SJSA1 (cell line): ENCODE measurements at places on chromosomes 12 and 14.
A peak's percentile ranks its signal among the peaks of the same experiment; 100 is the strongest.

- DNase-seq = no peak
Measured at GRCh38 chr12:86256163-86256562, at the start of gene MGAT4C. TSS of gene MGAT4C (minus strand) at chr12:86256391.

DNA sequence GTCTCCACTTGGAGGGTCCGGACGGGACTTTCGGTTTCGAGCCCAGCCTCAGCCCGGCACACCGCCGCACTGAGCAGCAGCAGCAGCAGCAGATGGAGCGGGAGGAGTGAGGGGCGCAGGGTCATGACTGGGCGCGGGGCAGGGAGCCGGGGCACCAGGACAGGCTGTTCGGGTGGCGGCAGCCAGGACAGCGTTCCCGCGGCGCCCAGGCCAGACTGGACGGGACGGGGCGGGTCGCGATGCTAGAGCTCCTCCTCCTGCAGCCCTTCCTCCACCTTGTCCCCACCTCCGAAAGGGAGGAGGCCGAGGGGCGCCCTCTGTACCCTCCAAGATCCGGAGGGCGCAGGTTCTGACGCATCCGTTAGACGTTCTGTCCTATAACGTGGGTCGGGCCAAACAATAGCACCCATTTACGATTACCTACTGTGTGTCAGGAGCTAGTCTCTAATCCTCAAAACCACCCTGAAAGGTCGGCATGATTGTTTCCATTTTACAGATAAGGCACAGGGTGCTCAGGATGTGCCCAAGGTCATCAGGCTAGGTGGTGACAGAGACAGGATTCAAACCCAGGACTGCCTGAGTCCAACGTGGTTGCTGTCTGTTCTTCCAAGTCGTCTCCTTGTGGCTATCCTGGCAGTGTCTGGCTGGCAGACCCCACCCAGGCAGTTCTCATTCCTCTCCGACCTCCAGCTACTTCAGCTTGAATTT is at the start of gene FKBP11:
Gene FKBP11 (minus strand): TSS at position 189 of the 708 bp plus-strand sequence. CDS start 64 bp downstream, at position 125.
- DNase-seq = peak; percentile 47

GRCh38 chr14:21107283-21107800 is 6.5 kb downstream of the TMEM253 start:
- no peak for DNase-seq

DNA sequence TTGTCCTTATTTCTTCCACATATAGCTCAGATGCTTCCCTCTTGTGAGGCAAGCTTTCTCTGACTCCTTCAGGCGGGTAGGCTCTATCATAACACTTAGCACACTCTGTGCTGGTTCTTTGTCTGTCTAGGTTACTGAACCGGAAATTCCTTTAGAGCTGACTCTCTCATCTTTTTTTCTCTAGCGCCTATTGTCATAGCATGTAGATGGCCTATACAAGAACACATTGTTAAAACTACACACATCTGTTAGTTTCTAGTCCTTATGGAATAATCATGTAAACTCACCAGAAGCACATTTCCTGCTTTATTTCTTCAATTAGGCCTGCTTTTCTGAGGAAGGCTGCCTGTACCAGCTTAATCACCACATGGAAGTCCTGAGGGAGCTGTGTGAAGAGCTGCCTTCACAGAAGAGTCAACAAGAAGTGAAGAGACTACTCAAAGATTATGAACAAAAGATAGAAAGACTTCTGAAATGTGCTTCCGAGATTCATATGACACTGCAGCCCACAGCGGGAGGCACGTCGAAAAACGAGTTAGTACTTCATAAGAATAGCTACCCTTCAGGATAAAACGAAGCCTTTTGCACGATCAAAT is 143.9 kb downstream of the SYNE2 start:
- peak; percentile 19 for DNase-seq

- DNase-seq = no peak
Measured at GRCh38 chr12:11884706-11885105, 186.0 kb upstream of the BCL2L14 start.

GRCh38 chr14:96079066-96079465 is 39.9 kb downstream of the C14orf132 start:
- DNase-seq = no peak

DNA sequence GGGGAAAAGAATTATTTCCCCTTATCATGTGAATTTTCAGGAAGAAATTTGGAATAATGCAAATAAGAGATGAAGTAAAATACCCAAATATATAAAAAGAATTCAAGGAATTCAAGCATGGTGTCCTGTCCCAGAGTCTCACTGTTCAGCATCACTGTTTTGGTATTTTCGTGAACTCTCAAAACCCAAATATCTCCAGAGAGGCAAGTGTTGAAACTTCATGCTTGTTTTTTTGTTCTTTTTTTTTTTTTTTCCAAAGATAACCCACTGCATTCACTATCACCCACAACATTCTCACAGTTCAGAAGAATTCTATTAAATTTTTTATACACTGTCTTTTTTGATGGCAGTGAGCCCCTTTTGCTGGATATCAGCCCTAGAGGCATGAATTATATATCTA is 354.9 kb downstream of the DIO2 start:
- no peak for DNase-seq

- no peak for DNase-seq
Measured at GRCh38 chr14:76984787-76985375, 43.6 kb downstream of the IRF2BPL start.

- no peak for DNase-seq
Measured at GRCh38 chr12:144650-145284, 69.2 kb downstream of the SLC6A12 start.

DNA sequence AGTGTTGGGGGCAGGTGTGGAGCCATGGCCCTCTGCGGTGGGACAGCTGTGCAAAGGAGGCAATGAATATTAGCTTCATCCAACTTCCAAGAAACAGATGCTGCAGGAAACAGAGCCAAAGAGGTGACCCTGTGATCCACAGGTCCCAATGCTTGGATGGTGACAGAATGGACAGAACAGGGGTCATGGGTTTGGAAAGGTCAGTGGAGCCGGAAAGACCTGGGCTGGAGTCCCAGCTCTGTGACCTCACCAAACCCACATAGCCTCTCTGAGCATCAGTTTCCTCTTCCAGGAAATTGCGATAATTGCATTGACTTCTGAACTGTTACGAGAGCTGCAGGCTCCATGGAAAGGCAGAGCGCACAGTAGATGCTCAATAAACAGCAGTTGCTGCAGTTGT is 110.2 kb upstream of the GSC start:
- no peak for DNase-seq

GRCh38 chr14:57898837-57899572 is 33.1 kb upstream of the SLC35F4 start:
- no peak for DNase-seq

GRCh38 chr12:124459852-124460645 is 107.4 kb downstream of the NCOR2 start:
- no peak for DNase-seq

DNA sequence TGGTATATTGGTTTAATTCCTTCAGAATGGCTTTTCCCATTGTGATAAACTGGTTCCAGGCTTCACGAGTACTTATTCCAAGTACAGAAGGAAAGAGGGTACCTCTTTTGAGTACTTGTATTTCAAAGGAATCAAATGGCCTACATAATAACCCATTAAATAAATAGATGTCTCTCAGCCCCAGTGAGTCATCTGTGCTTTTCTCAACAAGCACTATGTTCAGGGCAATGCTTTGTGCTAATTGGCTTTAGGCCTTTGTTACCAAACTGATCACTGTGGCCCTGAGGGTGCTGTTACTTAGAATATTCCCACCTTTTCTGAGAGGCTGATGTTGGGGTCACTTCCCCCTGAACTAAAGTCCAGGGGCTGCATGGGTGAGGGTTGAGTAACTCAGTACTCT is 107.1 kb downstream of the LRRK2 start:
- no peak for DNase-seq

DNA sequence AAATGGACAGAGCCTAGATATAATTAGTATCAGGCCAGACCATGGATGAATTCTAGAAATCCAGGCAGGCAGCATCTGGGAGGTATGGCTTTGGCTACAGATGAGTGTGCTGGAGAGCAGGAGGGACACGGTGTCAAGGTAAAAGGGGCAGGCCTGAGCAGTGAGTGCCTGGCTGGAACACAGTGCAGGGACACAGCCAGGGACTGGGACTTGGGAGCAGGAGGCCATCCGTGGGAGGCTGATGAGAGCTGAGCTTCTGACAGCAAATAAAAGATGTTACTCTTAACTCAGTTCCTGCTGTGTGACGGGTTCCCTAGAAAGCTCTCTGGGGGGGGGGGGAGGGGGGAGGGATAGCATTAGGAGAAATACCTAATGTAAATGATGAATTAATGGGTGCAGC is 13.6 kb upstream of the LGALS3 start:
- no peak for DNase-seq

GRCh38 chr14:70924521-70924920 is 17.3 kb downstream of the PCNX1 start:
- DNase-seq = no peak

DNA sequence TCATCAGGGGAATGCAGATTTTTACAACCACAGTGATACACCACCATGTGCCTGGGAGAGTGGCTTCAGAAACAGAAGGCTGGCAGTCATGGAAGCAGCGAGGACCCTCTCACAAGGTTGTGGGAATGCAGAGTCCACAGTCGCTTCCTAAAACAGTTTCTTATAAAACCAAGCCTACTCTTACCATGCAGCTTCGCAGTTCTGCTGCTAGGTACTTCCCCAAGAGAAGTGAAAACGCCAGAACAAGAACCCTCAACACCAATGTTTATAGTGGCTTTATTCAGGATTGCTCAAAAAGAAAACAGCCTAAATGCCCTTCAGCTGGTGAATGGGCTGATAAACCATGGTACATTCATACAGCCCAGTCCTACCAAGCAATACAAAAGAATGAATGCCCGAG is 87.2 kb downstream of the DDX51 start:
- no peak for DNase-seq

DNA sequence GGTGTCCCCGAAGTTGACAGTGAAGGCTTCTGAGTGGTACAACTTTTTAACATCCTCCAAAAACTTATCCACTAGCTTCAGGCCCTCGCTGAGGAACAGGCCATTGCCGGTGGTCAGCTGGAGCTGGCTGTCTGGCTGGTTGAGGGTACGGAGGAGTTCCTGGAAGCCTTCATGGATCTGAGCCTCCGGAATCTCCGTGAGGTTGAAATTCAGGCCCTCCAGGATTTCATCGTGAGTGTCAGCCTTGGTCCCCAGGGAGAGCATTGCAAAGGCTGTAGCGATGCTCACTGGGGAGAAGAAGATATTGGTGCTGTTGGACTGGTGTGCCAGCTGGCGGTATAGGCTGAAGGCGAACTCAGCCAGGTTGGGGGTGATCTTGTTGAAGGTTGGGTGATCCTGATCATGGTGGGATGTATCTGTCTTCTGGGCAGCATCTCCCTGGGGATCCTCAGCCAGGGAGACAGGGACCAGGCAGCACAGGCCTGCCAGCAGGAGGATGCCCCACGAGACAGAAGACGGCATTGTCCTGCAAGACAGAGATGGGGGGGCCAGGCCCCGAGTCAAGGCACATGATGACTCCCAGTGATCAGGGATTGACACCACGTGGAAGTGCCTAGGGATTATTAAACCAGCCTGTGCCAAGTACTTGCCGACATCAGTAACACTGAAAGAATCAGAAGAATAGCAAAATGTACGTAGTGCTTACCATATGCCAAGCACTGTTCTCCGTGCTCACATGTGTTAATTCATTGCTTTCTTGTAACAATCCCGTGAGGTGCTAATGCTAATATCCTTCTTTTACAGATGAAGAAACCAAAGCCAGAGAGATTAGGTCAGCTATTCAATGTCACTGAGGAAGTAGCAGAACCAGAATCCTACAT is 5.4 kb downstream of the SERPINA1 start:
- DNase-seq = no peak

DNA sequence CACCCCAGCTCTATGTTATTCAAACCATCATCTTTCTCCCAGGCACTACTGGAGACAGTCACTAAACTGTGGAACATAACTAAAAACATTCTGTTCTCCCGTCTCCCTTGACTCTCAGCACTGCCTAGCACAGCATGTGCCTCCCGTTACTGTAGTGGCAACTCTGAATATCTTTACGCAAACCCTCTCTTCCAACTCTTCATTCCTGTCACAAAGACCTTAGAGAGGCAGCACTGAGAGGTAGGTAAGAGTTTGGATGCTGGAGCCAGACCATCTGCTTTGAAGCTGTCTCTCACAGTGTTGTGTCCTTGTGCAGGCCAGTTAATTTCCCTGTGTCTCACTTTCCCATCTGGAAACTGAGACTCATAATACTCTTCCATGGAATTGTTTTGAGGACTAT is 108.1 kb downstream of the DIP2B start:
- no peak for DNase-seq

DNA sequence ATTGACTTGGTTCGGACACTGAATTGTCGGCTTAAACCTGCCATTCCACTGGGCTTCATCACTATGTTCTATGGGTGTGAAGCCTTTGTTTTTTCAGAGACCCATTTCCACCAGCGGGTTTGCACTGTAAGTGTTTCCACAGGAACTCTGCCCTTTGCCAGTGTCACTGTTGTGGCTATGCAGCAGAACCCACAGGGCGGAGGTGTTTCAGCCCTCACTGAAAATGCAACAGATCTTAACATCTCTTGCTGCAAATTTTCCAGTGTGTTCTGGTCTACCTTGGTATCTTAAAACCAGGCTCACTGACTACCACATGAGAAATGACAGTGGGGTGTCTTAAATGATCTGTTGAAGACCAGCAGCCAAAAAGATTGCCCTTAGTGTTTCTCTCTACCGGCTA is 21.1 kb downstream of the PRKCH start:
- DNase-seq = no peak

- no peak for DNase-seq
Measured at GRCh38 chr14:75715926-75716780, 55.1 kb downstream of the TTLL5 start.

- no peak for DNase-seq
Measured at GRCh38 chr12:12613344-12613743, 1.7 kb downstream of the CREBL2 start.

DNA sequence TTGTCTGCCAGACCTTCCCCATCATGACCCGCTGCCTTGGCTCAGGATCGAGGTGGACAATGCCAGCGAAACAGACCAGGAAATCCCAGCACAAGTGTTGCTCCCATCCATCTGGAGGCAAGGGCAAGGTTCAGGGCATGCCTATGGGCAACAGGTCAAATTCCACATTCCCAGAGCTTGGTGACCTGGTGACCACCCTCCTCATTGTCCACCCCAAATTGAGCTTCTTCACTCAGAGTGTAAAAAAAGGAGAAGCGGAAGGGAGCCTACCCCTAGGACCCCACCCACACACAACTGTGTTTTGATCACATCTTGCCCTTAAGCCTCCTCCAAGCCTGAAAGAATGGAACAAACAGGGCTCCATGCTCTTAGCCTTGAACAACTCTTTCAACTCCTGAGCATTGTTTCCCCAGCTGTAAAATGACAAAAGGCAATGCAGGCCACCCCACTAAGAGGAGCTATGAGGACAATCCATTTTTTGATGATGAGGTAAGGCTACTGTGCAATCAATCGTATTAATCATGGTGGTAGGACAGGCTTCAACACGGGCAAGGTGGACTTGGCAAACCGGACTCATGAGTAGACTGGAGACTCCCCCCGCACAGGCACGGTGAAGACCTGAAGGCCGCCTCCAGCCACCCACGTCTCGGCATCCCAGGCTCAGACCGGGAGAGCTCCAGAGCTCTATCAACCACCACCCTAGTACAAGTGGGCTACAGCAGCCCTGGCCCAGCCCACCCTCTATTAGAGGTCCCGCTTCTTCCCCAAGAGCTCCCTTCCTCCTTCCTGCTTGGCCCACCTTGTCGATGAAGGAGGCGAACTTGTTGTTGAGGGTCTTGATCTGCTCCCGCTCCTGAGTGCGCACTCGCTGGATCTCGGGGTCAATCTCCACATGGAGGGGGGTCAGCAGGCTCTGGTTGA is 866 bp downstream of the KRT79 start:
- DNase-seq = peak; percentile 98
